ENCODE measurements at places on chromosomes 5 and 9. TPM values are rescaled to one million over a fixed set of nuclear protein-coding genes. Genes with fewer than 3 reads are reported as not detected.

DNA sequence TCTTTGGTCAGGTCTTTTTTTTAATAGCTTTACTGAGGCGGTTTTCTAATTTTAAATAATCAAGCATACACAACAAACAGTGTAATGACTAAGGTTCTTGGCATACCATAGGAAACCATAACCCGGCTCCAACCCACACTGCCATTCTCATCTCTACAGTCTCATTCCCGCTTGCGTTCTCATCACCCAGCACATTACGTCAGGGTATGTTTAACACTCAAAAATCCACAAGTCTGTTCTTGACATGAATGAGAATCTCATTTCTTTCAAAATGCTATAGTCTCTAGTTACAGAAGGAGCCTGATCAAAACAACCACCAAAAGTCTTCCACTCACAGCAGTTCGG lies 505 bp downstream of the C5orf34 start:
- no peaks in the 10 kb centered on the region for H3K4me1 ChIP-seq
- H3K27ac ChIP-seq = peak overlapping the region; percentile 97
- no peaks in the 10 kb centered on the region for H3K36me3 ChIP-seq
- H3K27me3 ChIP-seq = no peaks in the 10 kb centered on the region
- peak; percentile 75 for DNase-seq

- H3K4me1 ChIP-seq = peaks cover 9% of the 10 kb centered on the region
- no peak overlapping the region for H3K4me3 ChIP-seq
- H3K27me3 ChIP-seq = no peaks in the 10 kb centered on the region
- DNase-seq = no peak
- H3K36me3 ChIP-seq = no peaks in the 10 kb centered on the region
Measured at GRCh38 chr9:133142684-133143622, 20.8 kb downstream of the GBGT1 start.

DNA sequence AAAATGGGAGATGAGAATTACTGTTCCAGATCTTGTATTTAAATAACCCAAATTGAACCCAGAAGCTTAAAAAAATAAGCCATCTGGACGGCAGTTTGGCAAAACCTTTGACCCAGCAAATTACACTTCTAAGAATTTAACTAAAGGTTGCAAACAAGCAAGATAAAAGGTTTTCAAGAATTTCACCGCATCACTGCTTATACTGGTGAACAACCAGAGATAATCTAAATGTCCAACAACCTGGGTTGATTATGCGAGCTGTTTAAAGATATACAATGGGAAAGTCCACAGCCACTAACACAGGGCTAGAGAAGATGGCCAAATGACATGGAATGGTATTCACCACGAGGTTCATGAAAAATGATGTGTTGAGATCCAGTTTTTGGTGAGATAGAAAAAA lies 149.3 kb downstream of the GNAQ start:
- H3K4me3 ChIP-seq = no peak overlapping the region
- H3K27ac ChIP-seq = no peak overlapping the region
- H3K4me1 ChIP-seq = no peaks in the 10 kb centered on the region
- no peaks in the 10 kb centered on the region for H3K27me3 ChIP-seq
- H3K36me3 ChIP-seq = no peaks in the 10 kb centered on the region

DNA sequence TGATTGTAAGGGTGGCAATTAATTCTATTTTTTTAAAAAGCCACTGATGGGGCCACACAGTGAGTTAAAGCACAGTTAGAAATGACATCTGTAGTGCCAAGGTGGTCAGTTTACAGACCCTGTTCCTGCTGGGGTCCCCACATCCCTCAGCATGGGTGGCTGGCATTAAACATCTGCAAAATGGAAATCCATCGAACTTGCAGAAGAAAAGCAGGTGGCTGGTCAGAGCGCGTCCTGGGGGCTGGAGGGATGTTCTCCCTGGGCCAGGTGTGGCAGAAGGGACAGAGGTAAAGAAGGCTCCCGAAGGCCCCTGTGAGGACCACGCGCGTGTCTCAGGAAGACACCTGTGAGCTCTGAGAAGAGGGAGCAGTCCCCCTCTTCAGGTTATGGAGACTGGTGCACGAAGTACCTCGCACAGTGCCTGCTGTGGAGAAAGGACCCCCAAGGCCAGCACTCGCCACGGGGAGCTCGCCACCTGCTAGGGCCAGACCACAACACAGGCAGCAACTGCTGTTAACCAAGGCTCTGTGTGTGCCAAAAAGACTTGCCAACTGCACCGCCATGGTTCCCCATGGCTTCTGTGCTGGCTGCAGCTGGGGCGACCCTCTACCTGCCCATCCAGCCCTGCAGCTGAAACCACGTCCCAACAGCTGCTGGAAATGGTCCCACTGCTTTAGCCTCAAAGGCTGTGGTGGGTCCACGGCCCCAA lies 65.2 kb downstream of the RASGEF1C start:
- no peaks in the 10 kb centered on the region for H3K36me3 ChIP-seq
- no peak for DNase-seq
- H3K4me1 ChIP-seq = no peaks in the 10 kb centered on the region
- H3K27ac ChIP-seq = no peak overlapping the region
- H3K27me3 ChIP-seq = no peaks in the 10 kb centered on the region
- no peak overlapping the region for H3K4me3 ChIP-seq

GRCh38 chr5:133749331-133749985 lies 137.1 kb upstream of the FSTL4 start:
- no peaks in the 10 kb centered on the region for H3K27me3 ChIP-seq
- H3K27ac ChIP-seq = no peak overlapping the region
- no peaks in the 10 kb centered on the region for H3K4me1 ChIP-seq
- H3K36me3 ChIP-seq = no peaks in the 10 kb centered on the region
- DNase-seq = no peak

DNA sequence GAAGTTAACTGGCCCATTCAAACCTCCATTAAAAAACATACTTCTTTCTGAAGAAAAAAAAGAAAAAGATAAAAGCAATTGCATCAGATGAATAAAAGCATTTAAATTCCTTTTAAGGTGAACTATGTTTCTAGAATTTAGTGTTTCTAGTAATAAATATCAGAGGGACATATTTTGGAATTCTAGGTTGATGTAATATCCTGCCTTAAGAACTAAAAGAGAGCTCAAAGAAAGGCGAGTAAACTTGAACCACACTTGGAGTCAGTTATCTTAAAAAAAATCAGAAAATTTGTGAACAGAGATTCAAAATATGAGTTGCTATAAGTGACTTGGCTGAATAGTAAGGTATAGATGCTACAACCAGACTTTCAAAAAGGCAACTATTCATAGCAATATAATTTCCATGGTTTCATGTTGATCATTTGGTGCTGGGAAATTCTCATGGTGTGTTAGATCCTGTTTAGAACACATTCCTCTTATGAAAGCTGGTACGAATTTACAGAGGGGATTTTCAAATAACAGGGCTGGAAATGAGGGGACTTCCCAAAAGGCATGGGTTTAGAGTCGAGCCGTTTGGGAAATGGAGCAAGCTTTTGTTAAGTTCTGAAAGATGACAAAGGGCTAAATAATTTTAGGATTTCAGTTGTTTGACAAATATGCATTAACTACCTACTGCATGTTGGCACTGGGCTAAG lies 37.6 kb upstream of the RAI14 start:
- H3K4me1 ChIP-seq = no peaks in the 10 kb centered on the region
- no peaks in the 10 kb centered on the region for H3K36me3 ChIP-seq
- no peak for DNase-seq
- no peak overlapping the region for H3K27ac ChIP-seq
- no peaks in the 10 kb centered on the region for H3K27me3 ChIP-seq

DNA sequence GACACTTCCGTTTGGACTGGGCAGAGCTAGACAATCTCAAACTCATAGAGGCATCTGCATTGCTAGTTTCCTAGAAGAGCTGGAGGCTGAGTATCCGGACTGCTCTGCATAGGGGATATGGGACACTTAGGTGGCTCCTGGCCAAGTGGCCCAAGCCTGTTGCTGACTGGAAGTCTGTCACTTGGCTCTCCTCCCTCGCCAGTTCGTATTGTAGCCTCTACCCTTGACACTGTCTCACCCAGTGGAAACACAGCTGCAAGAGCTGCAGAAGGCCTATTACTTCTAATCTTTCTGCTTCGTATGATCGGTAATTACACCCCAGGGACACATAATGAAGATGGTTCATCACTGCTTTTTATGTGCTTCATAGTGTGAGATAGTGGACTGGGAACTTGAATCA lies 34.7 kb downstream of the ITGA1 start:
- no peak overlapping the region for H3K4me3 ChIP-seq
- H3K36me3 ChIP-seq = no peaks in the 10 kb centered on the region
- no peak overlapping the region for H3K27ac ChIP-seq
- H3K4me1 ChIP-seq = peaks cover 7% of the 10 kb centered on the region
- H3K27me3 ChIP-seq = no peaks in the 10 kb centered on the region
- DNase-seq = no peak

DNA sequence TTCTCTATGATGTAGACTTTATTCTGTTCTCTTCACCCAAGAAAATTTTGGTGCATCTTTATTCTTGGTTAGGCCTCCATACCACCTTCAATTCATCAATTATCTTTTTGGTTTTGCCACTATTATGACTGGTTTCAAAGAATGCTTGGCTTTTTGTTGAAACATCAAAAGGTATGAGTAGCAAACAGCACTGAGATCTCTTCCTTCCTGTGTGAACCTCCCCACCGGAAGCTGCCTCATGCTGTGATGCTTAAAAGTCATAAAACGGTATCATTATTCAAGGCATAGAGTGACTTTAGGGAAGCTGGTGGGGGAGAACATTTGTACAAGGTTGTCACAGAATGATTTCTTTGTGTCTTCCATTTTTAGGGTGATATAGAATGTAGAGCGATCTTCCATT lies 70.6 kb downstream of the IQGAP2 start:
- no peaks in the 10 kb centered on the region for H3K36me3 ChIP-seq
- no peak overlapping the region for H3K27ac ChIP-seq
- no peaks in the 10 kb centered on the region for H3K27me3 ChIP-seq
- H3K4me3 ChIP-seq = no peak overlapping the region
- H3K4me1 ChIP-seq = no peaks in the 10 kb centered on the region
- no peak for DNase-seq

DNA sequence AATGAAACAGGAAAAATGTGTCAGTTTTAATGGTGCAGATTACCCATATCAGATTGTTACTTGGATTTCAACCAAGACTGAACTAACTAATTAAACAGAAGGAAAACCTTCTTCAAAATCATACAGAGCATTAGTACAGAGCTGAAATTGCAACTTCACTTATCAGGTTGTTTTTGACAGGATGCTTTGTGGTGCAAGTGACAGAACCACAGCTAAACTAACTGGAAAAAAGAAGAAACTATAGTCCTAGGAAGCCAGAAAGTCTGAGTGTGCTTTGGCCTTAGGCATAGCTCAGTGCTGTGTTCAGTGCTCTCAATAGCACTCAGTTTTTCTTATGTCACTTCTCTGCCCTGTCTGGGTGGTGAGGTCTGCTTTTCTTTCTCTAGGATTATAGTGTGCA lies 267.4 kb downstream of the CHSY3 start:
- no peaks in the 10 kb centered on the region for H3K27me3 ChIP-seq
- no peak overlapping the region for H3K27ac ChIP-seq
- no peaks in the 10 kb centered on the region for H3K36me3 ChIP-seq
- DNase-seq = no peak

DNA sequence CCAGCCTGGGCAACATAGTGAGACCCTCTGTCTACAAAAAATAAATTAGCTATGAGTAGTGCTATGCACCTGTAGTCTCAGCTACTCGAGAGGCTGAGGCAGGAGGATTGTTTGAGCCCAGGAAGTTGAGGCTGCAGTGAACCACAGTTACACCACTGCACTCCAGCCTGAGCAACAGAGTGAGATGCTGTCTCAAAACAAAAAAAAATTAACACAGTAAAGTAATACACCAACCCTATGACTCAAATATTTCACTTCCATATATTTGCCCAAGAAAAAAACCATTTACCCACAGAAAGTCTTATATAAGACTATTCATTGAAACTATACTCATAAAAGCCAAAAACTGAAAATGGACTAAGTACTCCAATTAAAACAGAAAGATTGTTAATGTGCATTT lies 16.2 kb downstream of the SMIM23 start:
- H3K27ac ChIP-seq = no peak overlapping the region
- no peak for DNase-seq
- no peaks in the 10 kb centered on the region for H3K4me1 ChIP-seq
- no peak overlapping the region for H3K4me3 ChIP-seq
- peaks cover 3% of the 10 kb centered on the region for H3K27me3 ChIP-seq

DNA sequence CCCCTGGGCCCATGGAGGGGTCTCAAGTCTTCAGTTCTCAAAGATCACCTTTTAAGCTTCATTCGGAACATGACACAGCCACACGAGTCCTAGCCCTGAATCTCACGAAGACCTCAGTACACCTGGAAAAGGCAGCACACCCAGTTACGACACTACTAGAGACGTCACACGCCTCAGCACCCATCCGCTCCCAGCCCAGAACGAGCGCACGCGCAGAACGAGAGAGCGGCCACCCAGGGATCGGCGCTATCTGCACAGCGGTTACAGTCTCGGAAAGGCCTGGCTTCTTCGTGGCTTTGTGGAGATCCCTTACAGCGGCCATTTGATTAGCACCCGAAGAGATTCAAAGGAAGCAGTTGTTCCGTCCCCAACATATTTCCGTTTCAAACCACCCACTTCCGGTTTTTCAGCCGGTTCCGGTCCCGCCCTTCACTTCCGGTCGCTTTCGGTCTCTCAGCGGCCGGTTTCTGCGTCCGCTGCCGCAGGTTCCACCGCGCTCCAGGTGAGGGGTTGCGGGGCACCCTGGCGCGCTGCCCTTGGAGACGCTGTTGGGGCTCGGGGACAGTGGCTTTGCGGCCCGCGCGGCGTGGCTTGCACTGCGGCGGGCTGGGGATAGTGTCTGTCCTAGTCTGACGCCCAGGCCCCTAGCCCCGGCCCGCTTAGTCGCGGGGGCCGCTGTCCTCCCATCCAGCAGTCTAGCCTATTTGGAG lies at the start of gene UBLCP1:
Gene UBLCP1, plus strand, starts transcription at position 432 of the 710 bp plus-strand sequence. CDS start 5,626 bp downstream, outside the sequence.
- H3K4me3 ChIP-seq = peak within 1 kb of the TSS; percentile 85
- DNase-seq = peak; percentile 73
- H3K36me3 ChIP-seq = no peaks in the 10 kb centered on the region
- no peaks in the 10 kb centered on the region for H3K27me3 ChIP-seq

- no peaks in the 10 kb centered on the region for H3K27me3 ChIP-seq
- H3K4me3 ChIP-seq = no peak overlapping the region
- H3K36me3 ChIP-seq = no peaks in the 10 kb centered on the region
- no peak for DNase-seq
- no peak overlapping the region for H3K27ac ChIP-seq
Measured at GRCh38 chr9:23412458-23412857, 413.6 kb downstream of the ELAVL2 start.

- H3K27ac ChIP-seq = no peak overlapping the region
- peaks cover 8% of the 10 kb centered on the region for H3K4me1 ChIP-seq
- no peaks in the 10 kb centered on the region for H3K36me3 ChIP-seq
- H3K4me3 ChIP-seq = peak overlapping the region; percentile 60
Measured at GRCh38 chr5:69492923-69493395, 369 bp downstream of the OCLN start.

Gene PITX1
- total RNA-seq = 3.1 TPM

Gene PDLIM7
- 65.2 TPM for total RNA-seq

Gene GPX3
- total RNA-seq = 126 TPM

Gene LCP2
- not detected for total RNA-seq

Gene CD274
- total RNA-seq = 5.9 TPM

Gene UNC13B
- 38.3 TPM for total RNA-seq

Gene PCDHGC3
- 59.0 TPM for total RNA-seq

Gene HAND1
- not detected for total RNA-seq

Gene SURF2
- 13.9 TPM for total RNA-seq

Gene ZNF366
- not detected for total RNA-seq
